ENCODE measurements at places on chromosomes 12 and 14. TPM values are rescaled to one million over a fixed set of nuclear protein-coding genes. Genes with fewer than 3 reads are reported as not detected.

The MYL6 gene
- 645 TPM for total RNA-seq

The KRT71 gene
- not detected for total RNA-seq

The NR1H4 gene
- not detected for total RNA-seq

The TMTC2 gene
- 2.6 TPM for total RNA-seq

The CPNE6 gene
- not detected for total RNA-seq

The MGP gene
- total RNA-seq = 0.81 TPM

The TAS2R46 gene
- total RNA-seq = 2.1 TPM

The DPF3 gene
- 3.7 TPM for total RNA-seq

The LPCAT3 gene
- total RNA-seq = 26.3 TPM

The PNP gene
- 42.0 TPM for total RNA-seq

The SLC17A8 gene
- not detected for total RNA-seq

- no peak for DNase-seq
Measured at GRCh38 chr12:111777345-111778045, 10.8 kb downstream of the ALDH2 start.

- peak; percentile 43 for DNase-seq
Measured at GRCh38 chr12:67025543-67026114, 243.5 kb upstream of the CAND1 start.

DNA sequence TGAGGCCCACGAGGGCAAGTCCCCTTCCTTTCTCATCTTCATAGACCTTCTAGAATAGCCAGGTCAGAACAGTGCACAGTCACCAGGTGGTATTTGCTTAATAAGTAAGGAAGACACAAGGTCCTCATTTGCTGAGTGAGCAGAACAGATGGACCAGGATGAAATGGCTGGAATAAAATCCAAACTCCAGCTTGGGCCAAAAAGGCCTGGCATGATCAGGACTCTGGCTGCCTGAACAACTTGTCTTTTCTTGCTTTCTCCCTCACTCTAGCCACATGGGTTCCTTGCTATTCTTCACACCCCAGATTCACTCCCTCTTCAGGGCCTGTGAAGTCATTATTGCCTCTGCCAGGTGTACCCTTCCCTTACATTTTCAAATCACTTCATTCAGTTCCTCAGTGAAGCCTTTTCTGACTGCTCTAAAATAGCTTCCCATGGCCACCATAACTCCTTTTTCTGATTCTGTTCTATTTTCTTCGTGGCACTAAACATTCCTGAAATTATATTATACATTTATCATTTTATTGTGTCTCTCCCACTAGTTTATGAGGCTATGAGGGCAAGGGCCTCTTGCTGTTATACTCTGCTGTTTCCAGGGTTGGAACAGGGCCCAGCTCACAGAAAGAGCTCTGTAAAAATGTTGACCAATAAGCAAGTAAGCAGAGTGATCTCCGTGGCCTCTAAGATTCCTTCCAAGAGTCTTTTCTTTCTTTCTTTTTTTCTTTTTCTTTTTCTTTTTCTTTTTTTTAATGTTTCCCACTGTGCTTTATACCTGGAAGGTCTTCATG lies 150.8 kb downstream of the TTC8 start:
- no peak for DNase-seq

DNA sequence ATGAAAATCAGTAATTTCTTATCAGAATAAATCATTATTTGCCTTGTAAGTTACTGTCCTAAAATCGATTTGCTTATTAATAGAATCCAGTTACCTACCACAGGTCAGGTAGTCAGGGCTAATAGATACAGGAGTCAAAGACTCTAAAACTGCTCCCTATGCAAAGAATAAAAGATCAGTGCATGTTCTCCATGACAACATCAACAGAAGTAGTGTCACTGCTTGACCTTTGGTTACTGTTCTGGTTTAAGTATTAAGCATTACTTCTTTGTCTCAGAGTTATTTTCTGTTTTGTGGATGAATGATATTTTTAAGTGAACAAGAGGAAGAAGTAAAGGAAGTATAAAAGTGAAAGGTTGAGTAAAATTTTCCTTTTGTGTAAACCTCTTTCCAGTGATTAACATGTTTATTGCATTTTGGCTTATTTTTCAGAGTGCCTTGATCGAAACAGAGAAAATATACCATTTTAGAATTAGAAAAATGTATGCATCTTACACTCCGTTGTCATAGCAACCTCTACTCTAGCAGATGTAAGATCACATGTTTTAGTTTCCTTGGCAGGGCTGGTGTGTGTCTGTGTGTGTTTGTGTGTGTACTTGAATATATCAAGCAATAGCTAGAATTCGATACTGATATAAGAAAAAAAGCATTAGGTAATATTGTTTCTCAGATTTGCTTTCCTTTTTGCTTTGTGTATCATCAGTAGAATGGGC lies 44.7 kb downstream of the ABCD2 start:
- DNase-seq = no peak

GRCh38 chr12:78396538-78396937 lies 468.0 kb upstream of the SYT1 start:
- DNase-seq = no peak

DNA sequence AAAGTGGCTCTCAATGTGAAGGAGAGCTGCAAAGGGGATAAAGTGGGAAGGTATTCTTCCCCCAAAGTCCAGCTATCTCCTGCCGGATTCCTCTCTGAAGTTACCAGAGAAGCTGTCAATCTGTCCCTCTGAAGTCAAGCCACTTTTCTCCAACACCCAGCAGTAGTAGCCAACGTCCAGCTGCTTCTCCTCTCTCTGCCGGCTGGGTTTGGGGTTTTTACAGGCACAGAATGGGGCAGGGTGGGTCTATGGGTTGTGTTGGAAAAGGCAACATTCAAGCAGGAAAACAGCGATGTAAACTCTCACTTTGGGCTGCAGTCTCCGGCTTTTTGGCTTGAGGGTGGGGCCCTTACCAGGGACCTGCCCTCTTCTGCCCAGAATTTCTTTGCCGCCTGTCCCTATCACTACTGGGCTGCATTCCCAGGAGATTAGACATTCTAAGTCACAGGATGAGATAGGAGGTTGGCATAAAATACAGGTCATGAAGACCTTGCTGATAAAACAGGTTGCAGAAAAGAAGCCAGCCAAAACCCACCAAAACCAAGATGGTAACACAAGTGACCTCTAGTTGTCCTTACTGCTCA lies 16.3 kb downstream of the CAPZA3 start:
- no peak for DNase-seq

- DNase-seq = no peak
Measured at GRCh38 chr14:25006961-25007795, 42.8 kb downstream of the STXBP6 start.

GRCh38 chr12:52050116-52050757 lies 1.0 kb upstream of the NR4A1 start:
- peak; percentile 90 for DNase-seq

- DNase-seq = peak; percentile 92
Measured at GRCh38 chr12:108616941-108617858, 16.5 kb downstream of the SELPLG start.

DNA sequence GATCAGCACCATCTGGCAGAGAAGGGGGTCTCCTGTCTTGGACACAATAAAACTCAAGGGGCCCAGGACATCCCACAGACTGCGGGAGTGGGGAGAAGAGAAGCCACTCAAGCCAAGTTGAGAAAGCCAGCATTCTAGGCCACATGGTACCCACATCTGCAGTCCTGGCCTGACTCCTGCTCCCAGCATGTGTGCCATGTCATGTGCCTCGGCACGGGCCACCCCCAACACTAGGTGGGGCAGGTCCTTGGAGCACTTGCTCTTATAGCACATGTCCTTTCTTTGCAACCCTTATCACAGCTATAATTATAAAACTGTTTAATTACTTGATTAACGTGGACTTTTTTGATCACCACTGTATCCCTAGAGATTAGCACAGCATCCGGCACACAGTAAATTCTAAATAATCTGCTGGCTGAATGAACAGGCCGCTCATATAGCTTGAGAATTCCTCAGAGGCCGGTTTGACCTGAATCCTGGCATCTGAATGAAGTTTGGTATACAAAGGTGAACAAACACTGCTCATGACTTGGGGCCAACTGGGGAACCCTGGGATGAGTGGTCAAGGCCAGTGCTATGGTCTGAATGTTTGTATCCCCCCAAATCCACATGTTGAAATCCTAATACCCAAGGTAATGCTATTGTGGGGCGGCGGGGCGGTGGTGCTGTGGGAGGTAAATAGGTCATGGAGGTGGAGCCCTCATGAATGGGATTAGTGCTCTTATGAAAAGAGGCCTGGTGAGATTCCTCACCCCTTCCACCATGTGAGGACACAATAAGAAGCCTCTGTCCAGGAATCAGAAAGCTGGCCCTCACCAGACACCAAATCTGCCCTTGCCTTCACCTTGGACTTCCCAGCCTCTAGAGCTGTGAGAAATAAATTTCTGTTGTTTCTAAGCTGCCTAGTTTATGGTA lies 6.6 kb downstream of the NCKAP5L start:
- no peak for DNase-seq

DNA sequence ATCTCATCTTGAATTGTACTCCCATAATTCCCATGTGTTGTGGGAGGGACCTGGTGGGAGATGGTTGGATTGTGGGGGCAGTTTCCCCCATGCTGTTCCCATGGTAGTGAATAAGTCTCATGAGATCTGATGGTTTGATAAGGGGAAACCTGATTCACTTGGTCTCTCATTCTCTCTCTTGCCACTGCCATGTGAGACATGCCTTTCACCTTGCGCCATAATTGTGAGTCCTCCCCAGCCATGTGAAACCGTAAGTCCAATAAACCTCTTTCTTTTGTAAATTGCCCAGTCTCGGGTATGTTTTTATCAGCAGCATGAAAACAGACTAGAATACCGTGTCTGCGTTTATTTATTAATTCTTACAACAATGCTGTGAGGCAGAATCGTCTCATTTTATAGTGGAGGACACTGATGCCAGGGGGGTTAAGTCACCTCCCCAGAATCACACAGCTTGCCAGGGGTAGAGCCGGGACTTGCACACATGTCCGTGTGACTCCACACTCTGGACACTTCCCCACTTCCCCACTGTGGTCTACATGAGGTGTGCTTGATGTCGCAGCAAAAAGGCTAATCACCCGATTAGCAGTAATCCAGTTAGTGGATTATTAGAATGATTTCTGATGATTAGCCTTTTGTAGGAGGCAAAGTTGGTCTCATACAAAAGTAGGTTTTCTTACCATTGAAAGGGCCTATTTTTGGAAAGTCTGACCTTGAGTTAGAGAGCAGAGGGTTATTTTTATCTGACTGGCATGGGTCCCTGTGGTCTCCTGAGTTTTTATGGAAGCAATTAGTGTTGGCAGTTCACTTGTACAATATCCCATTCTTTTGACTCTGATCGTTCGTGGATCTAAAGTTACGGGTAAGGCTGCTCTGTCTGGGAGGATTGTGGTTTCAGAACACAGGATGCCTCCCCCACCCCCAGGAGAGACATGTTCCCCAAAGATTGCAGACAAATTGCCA lies 47.4 kb upstream of the BCL7A start:
- no peak for DNase-seq

- no peak for DNase-seq
Measured at GRCh38 chr12:61542551-61542950, 717.7 kb upstream of the USP15 start.

DNA sequence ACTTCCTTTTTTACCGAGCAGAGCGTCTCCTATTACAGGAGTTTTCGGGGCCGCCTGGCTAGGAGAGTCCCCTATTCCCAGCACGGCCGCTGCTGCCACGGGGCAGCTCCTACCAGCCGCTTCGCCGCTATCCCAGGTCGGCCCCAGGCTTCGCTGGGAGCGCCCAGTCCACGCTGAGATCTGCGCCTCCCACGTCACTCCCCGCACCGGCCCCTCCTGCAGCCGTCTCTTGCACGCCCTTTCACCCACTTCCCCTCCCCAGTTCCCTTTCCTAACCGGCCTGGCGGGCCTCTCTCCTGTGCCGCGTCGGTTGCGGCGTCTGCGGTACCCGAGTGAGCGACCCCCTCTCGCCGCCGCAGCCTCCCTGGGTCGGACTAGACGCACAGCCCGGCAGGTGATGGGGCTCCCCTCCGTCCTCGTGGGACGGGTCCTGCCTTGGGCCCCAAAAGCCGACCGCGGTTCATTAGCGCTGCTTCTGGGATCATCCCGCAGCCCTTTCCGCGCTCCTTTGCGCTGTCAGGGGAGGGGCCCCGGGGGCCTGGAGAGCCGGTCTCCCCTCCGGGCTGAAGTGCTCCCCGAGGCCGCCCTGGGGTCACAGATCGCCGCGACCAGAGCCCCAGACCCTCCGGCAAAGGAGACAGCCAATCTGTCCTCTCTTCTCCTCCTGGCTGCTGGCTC lies 1318.4 kb downstream of the TMEM121 start:
- peak; percentile 86 for DNase-seq

DNA sequence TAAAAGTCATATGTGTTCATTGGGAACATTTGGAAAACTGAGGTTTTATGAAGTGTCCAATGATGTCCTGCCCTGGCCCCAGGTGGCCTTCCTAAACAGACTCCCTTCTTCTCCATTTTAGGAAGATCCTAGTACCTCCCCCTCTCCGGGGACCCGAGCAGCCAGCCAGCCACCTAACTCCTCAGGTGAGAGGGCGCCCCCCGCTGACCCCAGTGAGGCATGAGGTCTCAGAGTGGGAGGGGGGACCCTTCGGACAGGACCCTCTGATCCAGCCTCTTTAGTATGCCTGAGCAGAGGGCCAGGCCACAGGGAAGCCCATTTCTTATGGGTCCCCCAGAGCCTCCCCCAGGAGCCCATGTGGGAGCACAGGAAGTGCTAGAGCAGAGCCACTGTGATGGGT lies 23.7 kb downstream of the DEGS2 start:
- no peak for DNase-seq

DNA sequence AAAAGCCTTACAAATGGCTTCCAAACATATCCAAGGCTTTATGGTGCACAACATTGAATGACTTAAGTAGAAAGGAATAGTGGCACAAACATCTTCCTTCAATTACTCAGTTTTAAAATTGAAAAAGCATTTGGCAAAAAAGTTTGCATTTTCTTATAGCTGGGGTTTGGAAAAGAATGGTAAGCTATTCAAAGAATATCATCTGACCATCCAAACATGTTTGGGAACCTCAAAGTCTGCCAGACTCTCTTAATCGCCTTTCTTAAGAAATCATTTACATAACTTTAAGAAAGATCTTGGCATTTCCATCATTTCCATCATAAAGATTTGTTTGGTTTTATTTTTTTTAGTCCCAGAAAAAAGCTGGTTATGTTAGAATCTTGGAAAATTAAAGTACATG lies 210.1 kb upstream of the PELI2 start:
- DNase-seq = no peak

GRCh38 chr12:88318726-88319125 lies 176.6 kb downstream of the TMTC3 start:
- DNase-seq = no peak

GRCh38 chr14:58752771-58753201 lies 115.0 kb downstream of the DACT1 start:
- peak; percentile 15 for DNase-seq

- DNase-seq = no peak
Measured at GRCh38 chr12:66058554-66058953, 72.0 kb downstream of the LLPH start.

All from B cell (primary cell).